ENCODE measurements at places on chromosomes 7 and 10.
A peak's percentile ranks its signal among the peaks of the same experiment; 100 is the strongest.

- DNase-seq, result no peak
Observed at GRCh38 chr7:45937862-45938261, 16.8 kb upstream of the IGFBP3 start.

DNA sequence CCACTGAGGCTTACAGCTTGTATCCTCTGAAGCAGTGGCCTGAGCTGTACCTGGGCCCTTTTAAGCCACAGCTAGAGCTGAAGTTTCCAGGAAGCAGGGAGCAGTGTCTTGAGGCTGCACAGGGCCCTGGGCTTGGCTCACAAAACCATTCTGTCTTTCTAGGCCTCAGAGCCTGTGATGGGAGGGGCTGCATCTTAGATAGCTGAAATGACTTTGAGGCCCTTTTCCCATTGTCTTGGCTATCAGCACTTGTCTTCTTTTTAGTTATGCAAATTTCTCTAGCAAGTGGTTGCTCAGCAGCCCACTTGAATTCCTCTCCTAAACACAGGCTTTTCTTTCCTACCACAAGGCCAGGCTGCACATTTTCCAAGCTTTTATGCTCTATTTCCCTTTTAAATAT lies 864.2 kb downstream of the REEP3 start:
- no peak for DNase-seq

- DNase-seq, result no peak
Observed at GRCh38 chr7:82617156-82617555, 173.6 kb upstream of the CACNA2D1 start.

- peak; percentile 53 for DNase-seq
Observed at GRCh38 chr7:6271060-6271658, 1.3 kb downstream of the CYTH3 start.

GRCh38 chr10:106904209-106904608 lies 260.3 kb downstream of the SORCS1 start:
- no peak for DNase-seq

DNA sequence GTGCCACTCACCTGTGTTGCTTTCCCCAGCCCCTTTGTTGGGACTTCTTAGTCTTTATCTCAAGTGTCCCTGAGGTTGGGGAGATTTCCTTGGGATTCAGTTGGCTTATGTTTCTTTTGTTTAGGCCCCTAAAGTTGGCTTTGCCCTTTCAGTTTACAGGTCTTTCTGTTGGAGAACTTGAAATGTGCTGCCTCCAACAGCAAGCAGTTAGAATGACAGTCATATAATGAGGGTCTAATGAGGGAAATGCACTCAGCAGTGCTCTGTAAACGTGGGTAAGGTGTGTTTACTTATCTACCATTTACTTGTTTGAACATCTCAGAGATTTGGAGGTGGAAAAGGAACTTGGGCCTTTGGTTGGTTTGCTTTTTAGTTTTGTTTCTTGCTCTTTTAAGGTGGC lies 191.4 kb upstream of the STK17A start:
- DNase-seq, result no peak

DNA sequence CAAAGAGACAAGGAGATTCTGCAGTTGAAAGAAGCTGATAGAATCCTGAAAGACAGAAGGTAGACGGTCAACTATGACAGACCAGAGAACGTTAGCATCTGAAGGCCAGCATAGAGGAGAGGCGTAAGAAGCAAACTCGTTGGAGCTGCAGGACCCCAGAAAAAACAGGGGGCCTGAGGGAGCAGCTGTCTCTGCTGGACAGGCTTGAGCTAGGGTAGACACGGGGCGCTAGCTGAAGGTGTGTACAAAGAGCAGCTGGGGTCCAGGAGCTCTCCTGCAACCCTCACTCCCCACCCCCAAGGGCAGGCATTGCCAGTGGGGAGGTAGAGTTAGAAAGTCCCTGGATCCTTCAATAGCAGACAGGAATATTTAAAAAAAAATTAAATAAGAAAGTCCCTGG lies 14.6 kb upstream of the GDI2 start:
- DNase-seq, result no peak

DNA sequence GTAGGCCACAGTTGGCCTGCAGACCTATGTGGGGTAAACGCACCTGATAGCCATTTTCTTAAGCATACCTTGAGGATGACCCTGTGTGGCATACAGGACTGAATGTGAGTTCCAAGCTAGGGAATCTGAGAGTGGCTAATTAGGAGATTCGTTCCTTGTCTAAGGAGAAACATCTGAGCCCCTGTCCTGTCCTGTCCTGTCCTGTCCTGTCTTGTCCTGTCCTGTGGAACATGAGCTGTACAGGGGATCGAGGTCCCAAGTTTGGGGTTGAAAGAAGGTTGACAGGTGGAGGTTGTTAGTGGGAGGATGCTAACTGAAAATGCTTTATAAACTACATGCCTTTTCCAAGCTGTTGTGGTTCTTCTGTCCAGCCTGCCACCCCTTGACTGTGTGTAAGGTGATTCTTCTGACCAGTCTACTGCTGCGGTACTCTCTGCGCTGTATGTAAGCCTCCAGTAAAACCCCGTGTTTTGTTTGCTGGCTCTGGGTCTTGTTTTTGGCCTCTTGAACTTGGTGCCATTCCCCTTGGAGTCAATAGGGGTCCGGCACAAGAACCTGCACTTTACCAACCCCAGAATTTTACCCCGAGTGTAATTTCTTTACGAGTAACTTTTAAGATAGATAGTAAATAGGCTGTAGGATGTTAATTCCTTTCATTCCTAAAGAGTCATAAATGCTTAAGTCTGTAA lies 26.4 kb downstream of the ZNRF2 start:
- DNase-seq, result no peak

DNA sequence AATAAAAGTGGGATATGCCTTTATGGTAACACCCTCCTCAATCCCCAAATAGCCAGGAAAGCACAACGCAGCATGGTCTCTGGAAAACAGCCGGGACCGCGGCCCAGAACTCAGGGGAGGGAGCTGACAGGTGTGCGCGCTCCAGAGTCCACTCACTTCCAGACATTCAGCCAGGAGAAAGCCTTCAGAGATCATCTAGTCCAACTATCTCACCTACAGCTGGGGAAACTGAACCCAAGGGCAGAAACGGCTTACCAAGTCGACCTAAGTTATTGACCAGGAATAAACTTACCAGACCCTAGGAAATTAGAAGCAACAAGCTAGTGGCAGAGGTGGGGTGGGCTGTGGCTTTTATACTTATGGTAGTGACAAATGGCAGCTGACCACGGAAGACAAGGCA lies 16.4 kb downstream of the GSDME start:
- no peak for DNase-seq

- no peak for DNase-seq
Observed at GRCh38 chr7:27739301-27739908, 557 bp upstream of the TAX1BP1 start.

DNA sequence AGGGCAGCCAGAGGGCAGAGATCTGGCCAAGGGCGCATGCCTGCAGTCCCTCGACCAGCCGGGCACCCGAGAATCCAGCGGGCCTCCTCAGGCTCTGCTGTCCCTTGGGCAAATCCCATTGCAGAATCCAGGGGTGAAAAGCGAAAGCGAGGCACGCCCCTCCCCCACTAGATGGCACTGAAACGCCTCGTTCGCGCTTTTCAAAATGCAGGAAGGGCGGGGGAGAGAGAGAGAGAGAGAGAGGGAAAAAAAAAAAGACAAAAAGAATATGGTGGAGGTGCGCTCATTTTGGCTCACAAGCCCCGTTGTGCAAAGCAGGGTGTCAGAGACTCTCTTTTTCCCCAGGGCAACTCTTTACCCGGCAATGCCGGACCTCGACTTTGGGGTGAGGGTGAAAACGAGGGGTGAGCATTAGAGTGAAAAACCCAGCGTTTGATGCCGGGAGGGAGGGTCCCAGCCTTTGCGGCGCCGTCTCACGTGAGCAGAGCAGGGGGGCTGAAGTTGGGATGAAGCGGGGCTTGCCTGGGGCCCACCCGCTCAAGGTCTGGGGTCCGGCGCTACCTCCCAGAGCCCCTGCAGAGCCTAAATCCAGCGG lies 2.5 kb upstream of the TMEM178B start:
- peak; percentile 10 for DNase-seq

GRCh38 chr7:30102281-30102680 lies 32.5 kb upstream of the MTURN start:
- no peak for DNase-seq

- peak; percentile 32 for DNase-seq
Observed at GRCh38 chr10:3132036-3133025, 40.3 kb downstream of the PITRM1 start.

- DNase-seq, result no peak
Observed at GRCh38 chr7:73338321-73338720, 10.4 kb downstream of the FKBP6 start.

GRCh38 chr10:62826273-62826672 lies 10.1 kb upstream of the EGR2 start:
- no peak for DNase-seq

GRCh38 chr7:155965010-155965409 lies 152.7 kb upstream of the SHH start:
- peak; percentile 28 for DNase-seq

- no peak for DNase-seq
Observed at GRCh38 chr7:2452074-2452507, 24.1 kb downstream of the GRIFIN start.

GRCh38 chr10:129410688-129411392 lies 56.2 kb upstream of the MGMT start:
- DNase-seq, result no peak

DNA sequence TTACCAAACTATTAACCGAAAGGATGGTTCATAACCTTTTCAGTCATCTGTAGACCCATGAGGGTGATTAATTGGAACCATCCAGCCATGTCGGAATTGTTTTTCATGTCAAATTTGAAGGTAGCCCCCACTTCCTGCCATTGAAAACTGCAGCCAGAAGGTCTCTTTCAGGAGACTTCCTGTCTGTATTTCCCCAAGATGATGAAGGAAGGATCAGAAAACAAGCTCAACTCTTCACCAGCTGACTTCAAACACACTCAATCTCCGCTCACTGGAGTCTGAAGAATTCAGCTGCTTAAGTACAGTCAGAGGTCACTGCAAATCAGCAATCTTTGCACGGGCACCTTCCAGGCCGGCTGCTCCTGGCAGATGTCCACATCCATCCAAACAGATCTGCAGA lies 291.7 kb upstream of the NPVF start:
- DNase-seq, result no peak

- no peak for DNase-seq
Observed at GRCh38 chr7:92622685-92623084, 32.5 kb upstream of the FAM133B start.

- DNase-seq, result peak; percentile 13
Observed at GRCh38 chr10:125742465-125742864, 23.0 kb downstream of the EDRF1 start.

GRCh38 chr7:55381189-55381588 lies 16.1 kb downstream of the LANCL2 start:
- DNase-seq, result no peak

GRCh38 chr7:31192986-31193385 lies 140.9 kb downstream of the ADCYAP1R1 start:
- DNase-seq, result peak; percentile 28

- DNase-seq, result no peak
Observed at GRCh38 chr7:1137517-1138167, 22.4 kb downstream of the ZFAND2A start.

GRCh38 chr10:7038416-7038815 lies 372.4 kb downstream of the SFMBT2 start:
- DNase-seq, result no peak

DNA sequence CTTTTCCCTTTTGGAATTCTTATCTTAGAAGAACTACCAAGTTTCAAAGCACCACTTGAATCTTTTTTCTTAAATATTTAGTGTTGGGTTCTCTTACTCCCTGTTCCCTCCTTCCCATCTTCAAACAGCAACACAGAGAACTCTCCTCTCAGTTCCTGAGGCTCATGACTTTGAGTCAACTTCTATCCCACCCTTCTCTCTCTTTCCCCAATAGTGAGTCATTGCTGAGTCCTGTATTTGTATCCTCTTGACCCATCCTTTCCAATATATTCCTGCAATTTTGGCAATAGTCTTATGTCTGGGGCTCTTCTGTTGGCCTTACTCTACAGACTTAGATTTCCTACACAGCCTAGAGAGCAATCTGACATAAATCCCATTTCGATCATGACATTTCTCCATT lies 20.8 kb upstream of the JCAD start:
- DNase-seq, result no peak

- DNase-seq, result no peak
Observed at GRCh38 chr10:102444851-102445250, 6.5 kb downstream of the C10orf95 start.

DNA sequence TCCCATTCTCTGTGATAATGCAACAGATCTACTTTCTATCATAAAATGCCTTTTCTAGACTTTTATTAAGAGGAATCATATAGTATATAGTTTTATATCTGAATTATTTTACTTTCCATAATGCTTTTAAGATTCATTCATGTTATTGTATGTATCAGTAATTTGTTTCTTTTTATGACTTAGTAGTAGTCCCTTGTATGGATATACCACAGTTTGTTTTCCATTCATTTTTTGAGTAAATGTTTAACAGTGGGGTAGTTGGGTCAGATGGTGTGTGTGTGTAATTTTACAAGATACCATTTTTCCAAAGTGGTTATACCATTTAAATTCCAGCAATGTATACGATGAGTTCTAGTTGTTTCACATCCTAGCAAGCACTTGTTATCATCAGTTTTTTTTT lies 10.4 kb downstream of the PIK3CG start:
- DNase-seq, result no peak

DNA sequence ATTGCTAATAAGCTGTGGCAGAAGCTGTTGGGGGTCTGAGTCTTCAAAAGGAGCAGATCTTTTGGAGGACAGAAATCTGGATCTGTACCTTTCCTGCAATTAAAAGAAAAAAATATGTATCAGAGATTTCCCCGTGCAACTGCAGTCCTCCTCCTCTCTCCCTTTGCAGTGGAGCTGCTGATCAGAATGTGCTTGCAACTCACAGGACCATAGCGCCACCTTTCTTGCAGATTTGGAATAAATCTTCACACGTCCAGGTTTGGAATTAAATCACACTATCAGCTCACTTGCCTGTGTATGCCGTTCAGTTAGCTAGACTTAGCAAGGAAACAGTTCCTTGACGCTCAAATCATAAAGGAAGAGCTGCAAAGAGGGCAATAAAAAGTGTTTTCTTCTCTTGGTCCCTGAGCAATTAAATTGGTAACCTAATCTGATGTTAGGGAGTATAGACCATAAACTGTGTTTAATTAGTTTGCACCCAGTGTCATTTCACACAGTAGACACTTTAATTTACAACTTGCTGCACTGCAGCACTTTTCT lies 77.4 kb downstream of the PON1 start:
- peak; percentile 81 for DNase-seq

DNA sequence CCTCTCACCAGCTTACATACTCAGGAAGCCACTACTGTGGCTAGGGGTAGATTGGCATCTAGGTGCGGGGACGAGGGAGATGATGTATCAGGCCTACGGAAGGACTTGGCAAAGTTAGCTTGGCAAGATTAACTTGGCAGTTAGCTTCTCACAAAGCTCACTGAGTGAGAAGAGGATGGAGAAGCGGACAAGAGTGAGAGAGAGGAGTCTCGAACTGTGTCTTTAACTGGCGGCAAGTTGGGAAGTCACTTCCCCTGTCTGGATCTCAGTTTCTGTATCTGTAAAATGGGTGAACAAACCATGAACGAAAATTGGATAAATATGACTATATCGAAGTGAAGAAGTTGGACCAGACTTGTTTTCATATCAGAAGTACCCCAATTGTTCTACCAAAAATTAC lies 9.5 kb upstream of the MLXIPL start:
- DNase-seq, result no peak

- DNase-seq, result no peak
Observed at GRCh38 chr7:141178486-141179135, 104.7 kb downstream of the TMEM178B start.

GRCh38 chr10:33428682-33429081 lies 94.2 kb upstream of the NRP1 start:
- DNase-seq, result no peak

- DNase-seq, result peak; percentile 98
Observed at GRCh38 chr10:3468919-3469638, 296.5 kb upstream of the PITRM1 start.
